ENCODE measurements at places on chromosomes 13 and 19. TPM values are rescaled to one million over a fixed set of nuclear protein-coding genes. Genes with fewer than 3 reads are reported as not detected.

The ZNF547 gene
- total RNA-seq = 6.1 TPM

DNA sequence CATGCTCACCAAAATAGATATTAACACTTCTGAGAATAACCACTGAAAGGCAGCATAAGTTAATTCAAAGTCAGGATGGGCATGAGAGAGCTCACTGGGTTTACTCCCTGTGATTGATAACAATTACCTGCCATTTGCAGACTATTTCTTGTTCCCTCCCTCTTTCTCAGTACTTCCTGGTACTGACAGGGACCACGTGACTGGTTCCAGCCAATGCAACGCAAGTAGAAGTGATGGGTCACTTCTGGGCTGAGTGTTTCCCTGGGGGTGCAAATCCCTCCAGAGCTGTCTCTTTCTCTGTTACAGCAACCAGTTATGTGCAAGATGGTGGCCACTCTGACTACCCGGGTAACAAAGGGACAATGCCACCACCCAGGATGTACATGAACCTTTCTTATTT, 118.8 kb downstream of the EFNB2 start:
- no peak overlapping the region for H3K27ac ChIP-seq
- H3K4me3 ChIP-seq = no peak overlapping the region
- peaks cover 9% of the 10 kb centered on the region for H3K27me3 ChIP-seq
- no peaks in the 10 kb centered on the region for H3K36me3 ChIP-seq
- no peak for DNase-seq

- no peaks in the 10 kb centered on the region for H3K27me3 ChIP-seq
- no peak for DNase-seq
- H3K4me3 ChIP-seq = no peak overlapping the region
Observed at GRCh38 chr19:35468637-35469036, 20.6 kb downstream of the FFAR2 start.

DNA sequence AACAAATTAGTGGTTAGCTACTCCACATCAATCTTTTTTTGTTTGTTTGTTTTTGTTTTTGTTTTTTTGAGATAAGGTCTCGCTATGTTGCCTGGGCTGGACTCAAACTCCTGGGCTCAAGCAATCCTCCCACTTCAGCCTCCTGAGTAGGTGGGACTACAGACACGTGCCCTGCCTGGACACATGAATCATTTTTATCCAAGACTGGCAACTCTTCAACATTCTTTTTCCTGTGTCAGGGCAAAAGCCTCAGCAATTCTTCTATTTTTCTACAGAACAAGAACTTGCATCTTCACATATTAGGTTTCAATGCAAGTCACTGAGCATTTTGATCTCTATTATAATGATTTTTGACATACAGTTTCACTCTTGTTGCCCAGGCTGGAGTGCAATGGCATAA, 76.8 kb upstream of the LRCH1 start:
- no peaks in the 10 kb centered on the region for H3K36me3 ChIP-seq
- no peak overlapping the region for H3K4me3 ChIP-seq
- no peak for DNase-seq
- no peaks in the 10 kb centered on the region for H3K27me3 ChIP-seq
- H3K27ac ChIP-seq = no peak overlapping the region

- peaks cover 3% of the 10 kb centered on the region for H3K4me1 ChIP-seq
- no peak for DNase-seq
- H3K27me3 ChIP-seq = peaks cover 3% of the 10 kb centered on the region
- no peak overlapping the region for H3K4me3 ChIP-seq
Observed at GRCh38 chr13:74187564-74187963, 53.4 kb upstream of the KLF12 start.

GRCh38 chr19:4877753-4878490, 10.5 kb upstream of the PLIN3 start:
- H3K4me1 ChIP-seq = no peaks in the 10 kb centered on the region
- no peaks in the 10 kb centered on the region for H3K36me3 ChIP-seq
- DNase-seq = no peak
- no peak overlapping the region for H3K27ac ChIP-seq

DNA sequence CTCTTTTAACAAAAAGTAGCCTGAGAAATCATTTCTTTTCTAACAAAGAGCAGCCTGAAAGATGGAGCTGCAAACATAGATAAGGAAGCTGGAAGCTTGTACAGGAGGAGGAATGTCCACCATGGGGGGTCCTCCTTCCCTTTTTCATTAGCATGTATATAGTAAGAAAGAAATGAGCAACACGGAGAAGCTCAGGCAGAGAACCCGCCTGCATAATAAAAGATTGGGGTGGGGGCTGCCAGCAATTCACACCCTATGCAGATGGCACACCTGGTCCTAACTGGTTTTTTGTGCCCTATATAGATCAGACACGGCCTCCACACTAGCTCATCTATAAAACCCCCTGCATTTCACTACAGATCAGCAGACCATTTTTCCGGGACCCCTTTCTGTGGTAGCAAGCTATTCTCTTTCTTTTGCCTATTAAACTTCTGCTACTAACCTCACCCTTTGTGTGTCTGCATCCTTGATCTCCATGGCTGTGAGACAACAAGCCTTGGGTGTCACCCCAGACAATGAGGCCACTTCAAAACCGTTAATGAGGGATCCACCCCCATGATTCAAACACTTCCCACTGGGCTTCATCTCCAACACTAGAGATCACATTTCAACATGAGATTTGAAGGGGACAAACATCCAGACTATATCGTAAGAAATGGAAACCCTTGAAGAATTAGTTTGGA, 167.5 kb upstream of the FREM2 start:
- no peak overlapping the region for H3K27ac ChIP-seq
- no peaks in the 10 kb centered on the region for H3K27me3 ChIP-seq
- H3K4me3 ChIP-seq = no peak overlapping the region
- H3K36me3 ChIP-seq = no peaks in the 10 kb centered on the region

GRCh38 chr13:83117046-83117445, 765.2 kb downstream of the SLITRK1 start:
- H3K4me1 ChIP-seq = peaks cover 6% of the 10 kb centered on the region
- no peak for DNase-seq
- no peak overlapping the region for H3K27ac ChIP-seq
- H3K36me3 ChIP-seq = no peaks in the 10 kb centered on the region

GRCh38 chr19:4501691-4502090, 16.6 kb downstream of the PLIN4 start:
- no peaks in the 10 kb centered on the region for H3K27me3 ChIP-seq
- DNase-seq = no peak
- no peak overlapping the region for H3K27ac ChIP-seq
- H3K36me3 ChIP-seq = peaks cover 15% of the 10 kb centered on the region
- H3K4me3 ChIP-seq = no peak overlapping the region

The FFAR3 gene
- not detected for total RNA-seq

The SLC25A42 gene
- total RNA-seq = 10.5 TPM

The LILRA1 gene
- not detected for total RNA-seq

The SEMA6B gene
- total RNA-seq = 26.6 TPM

DNA sequence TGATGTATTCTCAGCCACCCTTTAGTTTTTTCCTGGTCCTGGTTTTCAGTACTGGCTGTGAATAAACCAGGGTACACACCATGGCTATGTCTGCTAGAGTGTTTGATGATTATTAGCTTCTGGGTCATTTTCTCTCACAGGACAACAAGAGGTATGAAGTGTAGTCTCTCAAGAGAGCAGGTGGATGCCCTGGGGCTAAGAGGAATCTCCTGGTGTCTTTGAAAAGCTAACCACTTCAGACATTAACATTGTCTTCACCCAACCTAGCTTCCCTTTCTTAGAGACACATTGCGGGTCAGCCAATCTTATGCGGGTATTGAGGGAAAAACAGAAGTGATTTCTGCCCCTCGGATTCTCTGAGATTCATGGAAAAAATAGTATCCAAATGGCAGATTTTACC, 1.6 kb downstream of the ZNF730 start:
- peaks cover 18% of the 10 kb centered on the region for H3K4me1 ChIP-seq
- peaks cover 28% of the 10 kb centered on the region for H3K36me3 ChIP-seq
- peak overlapping the region; percentile 45 for H3K4me3 ChIP-seq
- DNase-seq = no peak
- H3K27me3 ChIP-seq = no peaks in the 10 kb centered on the region
- peak overlapping the region; percentile 47 for H3K27ac ChIP-seq

- H3K4me1 ChIP-seq = peaks cover 17% of the 10 kb centered on the region
- no peaks in the 10 kb centered on the region for H3K27me3 ChIP-seq
- H3K36me3 ChIP-seq = peaks cover 9% of the 10 kb centered on the region
- no peak overlapping the region for H3K27ac ChIP-seq
- H3K4me3 ChIP-seq = no peak overlapping the region
- DNase-seq = no peak
Observed at GRCh38 chr19:42276821-42277220, 7.8 kb downstream of the CIC start.

DNA sequence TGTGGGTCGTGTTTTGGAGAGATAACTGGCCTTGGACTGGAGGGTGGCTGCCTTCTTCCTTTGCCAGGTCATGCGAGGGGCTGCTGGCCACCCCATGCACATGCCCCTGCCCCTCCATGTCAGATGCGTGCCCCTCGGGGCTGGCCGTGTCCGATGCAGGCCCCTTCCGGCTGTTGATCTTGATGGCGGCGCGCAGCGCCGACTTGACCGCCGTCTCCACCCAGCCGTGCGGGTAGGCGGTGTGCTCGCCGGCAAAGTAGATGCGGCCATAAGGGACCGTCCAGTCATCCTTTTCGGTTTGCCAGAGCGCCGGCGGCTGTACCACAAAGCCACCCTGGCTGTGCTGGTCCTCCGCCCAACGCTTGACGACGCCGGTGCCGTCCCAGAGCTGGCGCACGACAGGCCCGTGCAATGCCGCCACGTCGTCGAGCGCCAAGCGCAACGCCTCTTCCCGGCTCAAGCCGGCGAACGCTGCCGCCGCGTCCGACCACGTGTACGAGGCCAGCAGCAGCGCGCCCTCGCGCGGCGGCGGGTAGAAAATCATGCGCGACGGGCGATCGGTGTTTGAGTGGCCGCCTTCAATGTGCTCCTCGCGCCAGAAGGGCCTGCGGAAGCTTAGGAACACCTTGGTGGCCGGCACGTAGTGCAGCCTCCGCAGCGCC, 6.9 kb downstream of the IL4I1 start:
- H3K4me3 ChIP-seq = no peak overlapping the region
- H3K36me3 ChIP-seq = peaks cover 11% of the 10 kb centered on the region
- DNase-seq = peak; percentile 49
- peaks cover 1% of the 10 kb centered on the region for H3K4me1 ChIP-seq

DNA sequence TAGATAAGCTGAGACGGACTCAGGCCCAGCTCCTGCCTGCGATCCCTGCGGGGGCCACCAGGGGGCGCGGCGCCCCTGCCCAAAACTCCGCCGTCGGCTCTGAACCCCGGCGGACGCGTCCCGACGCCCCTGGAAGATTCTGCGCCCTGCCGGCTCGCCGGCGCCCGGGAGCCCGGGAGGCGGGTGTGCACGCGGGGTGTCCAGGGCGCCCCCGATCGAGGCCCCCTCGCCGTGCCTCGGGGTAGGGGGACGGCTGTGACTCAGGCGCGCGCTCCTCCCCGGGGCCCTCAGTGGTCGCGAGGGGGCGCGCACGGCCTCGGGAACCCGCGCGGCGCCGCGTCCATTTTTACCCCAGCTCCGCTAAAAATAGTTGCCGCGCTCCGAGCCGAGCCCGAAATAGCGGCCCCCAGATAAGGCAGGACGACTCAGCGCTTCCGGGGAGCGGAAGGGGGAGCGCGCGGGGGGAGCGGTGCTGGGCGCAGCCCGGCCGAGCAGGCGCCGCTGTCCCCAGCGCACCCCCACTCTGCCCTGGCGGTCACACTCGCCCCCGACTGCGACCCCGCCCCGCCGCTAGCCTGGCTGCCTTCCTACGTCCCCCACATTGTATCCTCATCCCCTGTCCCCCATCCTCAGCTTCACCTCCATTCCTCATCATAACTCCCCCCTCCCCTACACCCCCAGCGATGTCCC, 16.0 kb upstream of the ERCC1 start:
- H3K27me3 ChIP-seq = no peaks in the 10 kb centered on the region
- DNase-seq = peak; percentile 72
- H3K4me1 ChIP-seq = peaks cover 9% of the 10 kb centered on the region

- no peak overlapping the region for H3K27ac ChIP-seq
- peaks cover 7% of the 10 kb centered on the region for H3K4me1 ChIP-seq
- no peaks in the 10 kb centered on the region for H3K36me3 ChIP-seq
- H3K27me3 ChIP-seq = no peaks in the 10 kb centered on the region
- no peak for DNase-seq
Observed at GRCh38 chr13:97441368-97441767, 7.4 kb downstream of the RAP2A start.

The LRRC8E gene
- total RNA-seq = 3.9 TPM

- no peak overlapping the region for H3K4me3 ChIP-seq
- H3K4me1 ChIP-seq = peaks cover 38% of the 10 kb centered on the region
- H3K27ac ChIP-seq = peak overlapping the region; percentile 29
- H3K36me3 ChIP-seq = no peaks in the 10 kb centered on the region
- H3K27me3 ChIP-seq = no peaks in the 10 kb centered on the region
- DNase-seq = no peak
Observed at GRCh38 chr19:33274663-33275558, 27.4 kb downstream of the CEBPA start.

GRCh38 chr19:35299523-35300338, 7.8 kb downstream of the MAG start:
- H3K4me3 ChIP-seq = no peak overlapping the region
- H3K27me3 ChIP-seq = peaks cover 3% of the 10 kb centered on the region
- no peak for DNase-seq

The CYP2A6 gene
- not detected for total RNA-seq

DNA sequence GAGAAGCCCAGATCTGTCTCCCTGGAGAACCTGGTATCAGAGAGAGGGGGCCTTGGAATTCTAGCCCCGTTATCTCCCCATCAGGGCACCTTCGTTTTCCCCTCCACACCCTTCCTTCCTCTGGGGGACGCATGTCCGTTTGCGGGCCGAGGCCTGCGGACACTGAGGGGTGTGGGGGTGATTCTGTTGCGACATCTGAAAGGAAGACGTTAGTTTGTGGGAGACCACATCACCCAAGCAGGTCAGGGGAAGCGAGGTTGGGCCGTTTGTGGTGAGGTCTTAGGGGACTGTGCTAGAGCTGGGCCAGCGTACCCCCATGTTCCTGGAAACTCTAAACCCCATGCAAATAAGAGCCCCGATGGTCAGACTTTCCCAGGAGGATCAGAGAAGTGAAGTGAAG, 3.7 kb upstream of the HSH2D start:
- H3K36me3 ChIP-seq = peaks cover 3% of the 10 kb centered on the region
- no peak for DNase-seq
- peaks cover 2% of the 10 kb centered on the region for H3K4me1 ChIP-seq
- H3K27me3 ChIP-seq = no peaks in the 10 kb centered on the region

The FAM174C gene
- 31.8 TPM for total RNA-seq

GRCh38 chr13:98619556-98619955, 42.6 kb upstream of the STK24 start:
- H3K36me3 ChIP-seq = no peaks in the 10 kb centered on the region
- H3K27me3 ChIP-seq = peaks cover 4% of the 10 kb centered on the region
- no peak overlapping the region for H3K4me3 ChIP-seq
- no peak overlapping the region for H3K27ac ChIP-seq
- H3K4me1 ChIP-seq = no peaks in the 10 kb centered on the region
